ENCODE measurements at places on chromosomes 1 and 21.

GRCh38 chr21:27225151-27225550 is 258.3 kb upstream of the ADAMTS5 start:
- no peak for DNase-seq

GRCh38 chr1:50522691-50523342 is 99.6 kb upstream of the DMRTA2 start:
- DNase-seq: no peak

DNA sequence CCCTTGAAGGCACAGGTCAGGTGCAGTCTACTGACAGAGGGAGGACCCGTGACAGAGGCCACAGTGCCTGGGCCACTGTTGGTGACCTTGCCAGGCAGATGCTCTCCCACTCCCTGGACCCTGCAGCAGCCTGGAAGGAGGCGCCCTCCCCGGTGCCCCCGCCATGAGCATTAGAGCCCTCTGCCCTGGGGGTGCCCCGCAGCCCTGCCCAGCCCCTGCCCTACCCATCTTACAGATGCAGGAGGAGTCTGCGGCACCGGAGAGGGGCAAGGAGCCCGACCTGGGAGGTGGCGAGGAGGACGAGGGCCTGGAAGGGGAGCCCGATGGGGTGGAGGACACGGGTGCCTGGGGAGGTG is 9.7 kb upstream of the SMIM1 start:
- DNase-seq: no peak

DNA sequence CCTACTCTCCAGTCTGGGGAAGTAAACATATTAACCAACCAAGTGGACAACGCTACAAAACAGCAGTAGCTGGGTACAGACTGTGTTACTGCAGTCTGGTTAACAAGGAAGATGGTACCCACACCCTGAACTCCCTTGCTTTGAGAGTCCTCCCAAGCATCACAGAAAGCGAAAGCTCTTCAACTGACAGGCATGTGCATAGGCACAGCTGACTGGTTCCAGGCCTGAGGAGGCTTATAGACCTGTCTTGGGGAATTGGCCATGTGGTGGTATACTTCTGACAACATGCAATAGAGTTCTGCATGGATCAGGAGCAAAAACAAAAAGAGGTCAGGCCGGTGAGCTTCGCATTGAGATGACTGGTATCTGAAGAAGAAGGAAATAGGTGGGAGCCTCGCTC is 17.4 kb downstream of the LMX1A start:
- DNase-seq: no peak

Measured in stimulated activated CD8-positive, alpha-beta memory T cell treated with anti-CD3 and anti-CD28 coated beads, Interleukin-2, amount 100 ng/mL, for 48 hours (primary cell).